ENCODE measurements at places on chromosomes 7 and 10.

- DNase-seq: no peak
Observed at GRCh38 chr10:23099816-23100215, 4.4 kb downstream of the MSRB2 start.

DNA sequence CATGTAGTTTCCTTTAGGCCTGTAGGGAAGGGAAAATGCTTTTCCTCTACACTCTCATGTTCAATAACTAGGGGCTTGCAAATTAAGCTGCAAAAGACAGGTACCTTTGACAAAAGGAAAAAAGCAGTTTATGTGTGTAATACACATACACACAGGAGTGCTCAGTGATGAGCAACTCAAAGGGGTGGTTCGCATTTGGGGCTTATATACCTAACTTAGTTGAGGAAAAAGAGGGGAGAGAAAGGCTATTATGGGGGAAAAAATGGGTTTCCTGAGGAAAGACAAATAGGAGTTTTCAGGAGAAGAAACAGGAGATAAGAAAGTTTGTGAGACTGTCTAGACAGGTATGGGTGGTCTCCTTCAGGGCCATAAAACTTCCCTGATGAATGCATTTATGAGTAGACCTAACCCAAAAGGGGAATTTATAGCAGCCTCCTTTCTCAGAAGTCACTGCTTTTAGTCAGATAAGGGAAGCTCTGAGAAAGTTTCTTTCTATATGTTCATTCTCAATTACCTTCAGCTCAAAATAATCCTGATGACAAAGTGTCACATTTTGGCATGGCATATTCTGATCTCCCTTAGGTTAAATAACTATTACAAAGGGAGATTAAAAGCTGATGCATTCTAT lies 55.2 kb upstream of the EZH2 start:
- DNase-seq: no peak

DNA sequence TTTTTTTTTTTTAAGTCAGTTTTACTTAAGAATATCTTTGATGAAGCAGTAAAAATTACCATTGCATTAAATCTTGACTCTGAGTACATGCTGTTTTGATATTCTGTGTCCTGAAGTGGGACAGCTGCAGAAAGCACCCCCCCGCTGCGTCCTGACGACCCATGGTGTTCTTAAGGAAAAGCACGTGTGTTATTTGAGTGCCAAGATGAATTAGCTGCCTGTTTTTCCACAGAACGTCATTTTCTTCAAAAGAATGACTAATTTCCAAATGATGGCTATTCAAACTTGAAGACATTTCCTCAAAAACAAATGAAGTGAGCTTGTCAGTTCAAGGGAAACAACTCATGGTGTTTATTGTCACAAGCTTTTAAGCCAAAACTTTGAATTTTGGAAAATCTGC lies 45.9 kb downstream of the CREM start:
- DNase-seq: no peak

DNA sequence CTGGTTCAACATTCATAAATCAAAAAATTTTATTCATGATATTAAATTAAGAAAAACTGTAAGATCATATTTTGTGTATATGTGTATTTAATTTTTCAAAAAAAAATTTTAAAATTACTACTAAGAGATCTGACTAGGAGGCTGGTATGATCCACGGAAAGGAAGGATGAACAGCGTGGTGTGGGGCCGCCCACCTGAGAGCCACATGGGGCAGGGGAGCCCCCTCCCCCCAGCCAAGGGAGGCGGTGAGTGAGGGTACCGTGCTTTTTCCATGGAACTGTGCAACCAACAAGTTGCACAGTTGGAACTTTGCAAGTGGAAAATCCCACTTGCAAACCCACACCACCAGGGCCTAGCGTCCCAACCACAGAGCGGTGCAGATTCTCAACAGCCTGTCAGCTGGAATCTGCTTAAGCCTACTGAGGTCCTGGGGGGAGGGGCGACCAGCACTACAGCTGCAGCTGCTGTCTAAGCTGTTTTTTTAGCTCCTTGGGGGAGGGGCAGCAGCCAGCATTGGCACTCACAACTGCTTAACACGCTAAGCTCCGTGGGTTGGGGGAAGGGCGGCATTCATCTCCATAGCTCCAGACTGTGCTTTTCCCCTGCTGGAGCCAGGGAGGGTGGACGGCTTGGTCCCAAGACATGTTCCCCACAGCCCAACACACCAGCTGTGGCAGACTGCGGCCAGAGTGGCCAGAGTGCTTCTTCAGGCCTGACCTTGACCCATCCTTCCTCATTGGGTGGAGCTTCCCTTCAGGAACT lies 94.2 kb upstream of the IGFBP3 start:
- DNase-seq: no peak

DNA sequence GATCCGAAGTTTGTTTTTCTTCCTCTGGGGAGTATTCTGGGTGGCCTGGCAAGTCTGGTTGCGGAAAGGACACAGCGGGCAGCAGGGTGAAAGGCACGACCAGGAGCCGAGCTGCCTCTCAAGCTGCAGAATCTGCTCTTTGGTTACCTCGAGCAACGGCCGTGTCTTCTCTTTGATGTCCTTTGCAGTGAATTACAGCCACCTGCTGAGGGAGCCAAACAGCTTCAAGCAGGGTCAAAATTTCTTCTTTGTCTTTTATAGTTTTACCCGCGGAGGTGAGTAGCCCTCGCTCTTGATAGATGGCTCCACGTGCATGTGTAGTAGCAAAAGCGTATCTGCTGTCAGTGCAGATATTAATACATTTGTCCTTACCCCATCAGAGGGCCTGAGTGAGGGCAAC lies 177.3 kb upstream of the MBL2 start:
- no peak for DNase-seq

- DNase-seq: no peak
Observed at GRCh38 chr7:52749880-52750279, 285.6 kb upstream of the POM121L12 start.

DNA sequence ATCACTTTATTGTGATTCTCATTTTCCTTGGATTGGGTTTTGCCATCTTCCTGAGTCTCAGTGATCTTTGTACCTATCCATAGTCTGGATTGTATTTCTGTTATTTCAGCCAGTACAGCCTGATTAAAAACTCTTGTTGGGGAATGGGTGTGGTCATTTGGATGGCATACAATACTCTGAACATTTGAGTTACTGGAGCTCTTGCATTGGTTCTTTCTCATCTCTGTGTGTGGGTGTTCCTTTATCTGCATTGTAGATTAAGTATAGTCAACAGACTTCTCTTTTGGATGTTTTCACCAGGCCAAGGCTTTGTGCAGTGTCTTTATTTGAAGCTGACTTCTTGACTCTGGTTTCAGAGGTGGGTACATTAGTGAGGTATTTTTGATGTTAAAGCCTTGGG lies 42.2 kb downstream of the RUNDC3B start:
- no peak for DNase-seq

DNA sequence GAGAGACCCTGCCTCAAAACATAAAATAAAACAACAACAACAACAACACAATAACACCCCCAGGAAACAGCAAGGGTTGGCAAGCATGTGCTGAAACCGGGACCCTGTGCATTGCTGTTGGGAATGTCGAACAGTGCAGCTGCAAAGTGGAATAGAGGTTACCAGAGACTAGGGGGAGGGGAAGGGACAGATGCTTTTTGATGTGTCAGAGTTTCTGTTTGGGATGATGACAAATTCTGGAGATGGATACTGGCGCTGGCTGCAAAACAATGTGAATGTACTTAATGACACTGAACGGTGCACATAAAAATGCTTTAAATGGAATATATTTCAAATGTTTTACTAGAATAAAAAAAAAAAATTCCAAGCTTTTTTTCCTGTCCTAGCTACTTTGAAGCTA lies 241.8 kb downstream of the TEX36 start:
- no peak for DNase-seq

GRCh38 chr10:4656576-4657194 lies 169.3 kb upstream of the AKR1E2 start:
- peak; percentile 48 for DNase-seq

GRCh38 chr7:156334636-156335035 lies 305.9 kb upstream of the RNF32 start:
- no peak for DNase-seq

- peak; percentile 52 for DNase-seq
Observed at GRCh38 chr10:71232089-71232998, 20.0 kb downstream of the UNC5B start.

DNA sequence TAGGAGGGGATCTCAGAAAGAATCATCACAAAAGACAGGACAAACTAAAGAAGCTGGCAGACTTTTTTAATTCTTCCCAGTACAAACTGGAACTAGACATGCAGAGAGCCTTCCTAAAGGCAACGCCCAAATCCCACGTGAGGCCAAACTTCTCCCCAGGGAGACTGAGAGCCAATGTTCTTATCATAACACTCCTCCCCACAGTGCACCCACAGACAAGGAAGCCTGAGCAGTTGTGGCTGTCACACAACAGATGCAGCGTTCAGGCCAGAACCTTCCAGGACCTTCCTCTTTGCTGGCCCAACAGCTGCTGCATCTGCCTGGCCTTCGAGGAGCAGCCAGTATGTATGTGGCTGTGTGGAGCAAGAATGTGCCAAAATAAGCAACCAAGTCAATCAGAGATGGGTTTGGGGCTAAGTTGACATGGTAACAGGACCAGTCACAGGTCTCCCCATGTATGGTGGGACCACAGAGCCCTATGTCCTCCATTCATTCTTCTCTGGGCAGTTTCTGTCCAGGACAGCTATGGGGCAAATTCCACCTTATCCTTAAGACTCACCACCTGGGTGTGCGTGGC lies 34.9 kb downstream of the SRPK2 start:
- peak; percentile 71 for DNase-seq

GRCh38 chr10:31721096-31721495 lies 207.5 kb downstream of the ARHGAP12 start:
- no peak for DNase-seq

DNA sequence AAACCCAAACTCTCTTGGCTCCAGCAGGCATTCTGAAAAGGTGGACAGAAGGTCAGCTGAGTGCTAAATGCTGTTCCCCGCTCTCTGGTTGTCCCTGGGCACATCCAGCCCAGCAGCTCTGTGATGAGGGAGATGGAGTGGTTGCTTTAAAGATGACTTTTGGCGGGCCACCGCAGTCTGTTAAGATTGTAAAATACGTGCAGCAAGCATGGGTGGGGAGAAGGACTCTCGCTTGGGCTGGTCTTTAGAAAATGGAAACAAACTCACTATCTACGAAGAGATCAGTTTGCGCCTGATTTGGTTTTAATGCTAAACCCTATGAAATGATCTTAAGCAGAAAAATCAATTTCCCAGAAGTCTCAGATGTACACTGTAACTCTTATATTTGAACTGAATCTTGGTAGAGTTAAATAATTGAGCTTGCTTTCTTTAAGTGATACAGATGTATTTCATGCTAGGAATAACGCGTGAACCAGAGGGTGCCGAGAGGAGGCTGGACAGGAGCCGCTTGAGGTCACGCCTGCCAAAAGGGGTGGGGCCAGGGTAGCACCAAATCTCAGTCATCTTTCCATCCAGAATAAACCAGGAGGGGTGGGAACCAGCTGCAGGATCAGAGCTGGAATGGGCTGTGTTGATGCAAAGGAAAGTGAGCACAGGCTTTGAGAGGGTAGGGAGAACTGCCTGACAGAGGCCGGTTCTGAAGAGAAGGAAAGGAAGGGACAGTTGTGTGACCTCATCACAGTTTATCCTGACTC lies 170.2 kb upstream of the MKI67 start:
- no peak for DNase-seq

DNA sequence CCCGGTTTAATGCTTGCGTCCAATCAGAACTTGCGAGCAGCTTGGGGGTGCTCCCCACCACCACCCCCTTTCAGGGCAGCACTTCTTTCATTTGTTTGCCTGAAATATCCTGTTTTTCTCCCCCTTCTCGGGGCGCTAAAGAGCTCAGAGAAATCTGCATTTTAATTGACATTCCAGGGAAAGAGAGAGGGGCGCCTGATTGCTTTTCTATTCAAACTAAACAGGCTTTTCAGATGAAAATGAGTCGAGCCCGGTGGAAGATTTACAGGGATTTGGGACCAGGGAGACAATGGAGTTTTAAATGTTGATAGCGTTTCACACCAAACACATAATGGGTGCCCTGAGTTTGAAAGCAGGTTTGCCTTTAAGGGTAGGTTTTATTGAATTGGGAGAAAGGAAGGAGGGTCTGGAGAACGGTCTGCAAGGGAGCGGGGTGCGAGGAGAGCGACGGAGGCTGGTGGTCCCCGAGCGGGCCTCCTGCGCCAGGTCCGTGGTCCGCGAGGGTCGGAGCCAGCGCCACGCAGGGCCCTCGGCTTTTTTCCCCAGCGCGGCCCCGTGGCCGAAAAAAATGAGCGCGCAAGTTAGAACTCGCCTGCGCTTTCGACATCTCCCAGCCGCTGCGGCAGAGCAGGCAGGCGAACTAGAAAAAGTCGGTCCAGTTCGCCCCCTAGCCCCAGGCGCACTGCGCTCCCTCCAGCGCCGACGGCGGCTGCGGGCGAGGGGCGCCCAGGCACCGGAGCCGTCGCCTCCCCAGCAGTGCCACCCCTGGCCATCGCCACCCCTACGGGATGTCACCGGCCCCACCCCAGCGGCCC lies 1.3 kb downstream of the FGFR2 start:
- DNase-seq: no peak

DNA sequence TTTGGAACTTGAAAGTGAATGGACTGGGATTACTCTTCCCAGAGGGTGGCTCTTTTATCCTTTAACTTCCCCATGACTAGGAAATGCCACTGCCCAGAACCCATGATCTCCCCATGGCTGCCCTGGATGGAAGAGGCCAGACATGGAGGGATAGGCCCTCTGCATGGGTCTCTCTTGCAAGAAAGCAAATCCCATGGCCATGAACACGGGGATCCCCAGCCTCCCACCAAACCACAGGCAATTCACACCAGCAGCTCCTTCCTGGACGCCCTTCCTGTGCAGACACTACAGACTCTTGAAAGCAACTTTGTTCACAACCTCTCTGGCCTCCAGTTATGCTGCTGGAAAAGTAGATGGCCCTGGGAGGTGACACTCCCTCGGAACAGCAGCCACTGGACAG lies 55.0 kb downstream of the EBF3 start:
- no peak for DNase-seq

DNA sequence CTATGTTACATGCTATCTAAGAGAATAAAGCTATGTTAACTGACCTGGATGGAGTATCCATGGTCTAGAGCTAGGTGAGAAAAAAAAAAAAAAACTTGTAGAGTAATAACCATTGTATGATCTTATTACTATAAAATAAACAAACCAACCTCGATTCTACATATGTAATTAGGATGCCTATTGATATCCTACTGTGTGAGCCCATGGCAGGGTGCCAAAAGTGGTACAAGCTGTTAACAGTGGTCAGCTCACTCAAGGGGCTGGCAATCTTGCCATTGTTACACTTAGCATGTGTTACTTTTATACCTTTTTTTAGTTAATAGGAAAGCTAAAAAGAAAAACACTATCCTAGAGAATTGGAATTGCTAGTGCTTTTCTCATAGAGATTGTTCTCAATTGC lies 13.5 kb upstream of the IL6 start:
- no peak for DNase-seq

- no peak for DNase-seq
Observed at GRCh38 chr7:36304099-36304425, 85.6 kb upstream of the ANLN start.

GRCh38 chr10:132507409-132507955 lies 30.1 kb upstream of the INPP5A start:
- DNase-seq: no peak

DNA sequence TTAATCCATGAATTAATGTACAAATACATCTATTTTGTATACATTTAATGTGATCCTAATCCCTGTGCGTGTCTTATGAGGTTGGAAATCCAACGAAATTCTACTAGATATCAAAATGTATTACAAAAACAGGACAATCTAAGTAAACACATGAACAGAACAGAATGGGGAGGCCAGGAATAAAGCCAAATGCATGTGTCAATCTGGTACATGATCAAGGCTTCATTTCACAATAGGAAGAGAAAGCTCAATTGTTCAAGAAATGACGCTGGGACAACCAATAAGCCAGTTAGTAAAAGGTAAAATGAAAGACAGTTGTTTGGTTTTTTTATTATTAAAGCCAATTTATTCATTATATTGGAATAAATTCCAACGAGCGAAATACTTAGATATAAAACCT lies 83.0 kb downstream of the COL13A1 start:
- no peak for DNase-seq

Data from inflammatory macrophage (primary cell).